Activated CD4-positive, alpha-beta memory T cell treated with anti-CD3 and anti-CD28 coated beads for 36 hours (primary cell): ENCODE measurements at places on chromosomes 16 and 17. TPM values are rescaled to one million over a fixed set of nuclear protein-coding genes. Genes with fewer than 3 reads are reported as not detected.

Gene CCL22
- 1.5 TPM for total RNA-seq

- DNase-seq, result no peak
- H3K4me3 ChIP-seq, result no peak overlapping the region
- H3K4me1 ChIP-seq, result peaks cover 17% of the 10 kb centered on the region
- H3K27ac ChIP-seq, result no peak overlapping the region
- peaks cover 26% of the 10 kb centered on the region for H3K27me3 ChIP-seq
Observed at GRCh38 chr17:31917065-31917529, 15.6 kb upstream of the UTP6 start.

GRCh38 chr17:76491271-76492122, 9.7 kb downstream of the RHBDF2 start:
- peaks cover 36% of the 10 kb centered on the region for H3K4me1 ChIP-seq
- H3K36me3 ChIP-seq, result peaks cover 4% of the 10 kb centered on the region

DNA sequence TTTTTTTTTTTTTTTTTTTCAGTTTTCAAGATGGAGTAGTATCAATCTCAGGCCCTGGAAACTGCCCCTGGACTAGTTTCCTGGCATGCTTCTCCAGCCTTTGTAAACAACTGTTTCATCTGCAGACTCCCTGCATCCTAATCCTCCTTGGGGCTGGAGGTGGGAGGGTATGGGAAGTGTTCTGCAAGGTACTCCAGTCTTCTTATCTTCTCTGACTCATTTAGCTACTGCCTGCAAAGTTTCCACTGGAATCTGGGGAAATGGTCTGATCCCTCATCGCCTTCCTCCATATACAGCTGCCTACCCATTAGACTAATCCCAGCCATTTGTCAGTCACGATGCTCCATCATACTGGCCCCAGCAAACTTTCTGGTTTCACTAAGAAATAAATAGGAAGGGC, 21.5 kb downstream of the COPZ2 start:
- H3K4me3 ChIP-seq, result no peak overlapping the region
- peaks cover 20% of the 10 kb centered on the region for H3K4me1 ChIP-seq
- peaks cover 24% of the 10 kb centered on the region for H3K27me3 ChIP-seq
- DNase-seq, result no peak

DNA sequence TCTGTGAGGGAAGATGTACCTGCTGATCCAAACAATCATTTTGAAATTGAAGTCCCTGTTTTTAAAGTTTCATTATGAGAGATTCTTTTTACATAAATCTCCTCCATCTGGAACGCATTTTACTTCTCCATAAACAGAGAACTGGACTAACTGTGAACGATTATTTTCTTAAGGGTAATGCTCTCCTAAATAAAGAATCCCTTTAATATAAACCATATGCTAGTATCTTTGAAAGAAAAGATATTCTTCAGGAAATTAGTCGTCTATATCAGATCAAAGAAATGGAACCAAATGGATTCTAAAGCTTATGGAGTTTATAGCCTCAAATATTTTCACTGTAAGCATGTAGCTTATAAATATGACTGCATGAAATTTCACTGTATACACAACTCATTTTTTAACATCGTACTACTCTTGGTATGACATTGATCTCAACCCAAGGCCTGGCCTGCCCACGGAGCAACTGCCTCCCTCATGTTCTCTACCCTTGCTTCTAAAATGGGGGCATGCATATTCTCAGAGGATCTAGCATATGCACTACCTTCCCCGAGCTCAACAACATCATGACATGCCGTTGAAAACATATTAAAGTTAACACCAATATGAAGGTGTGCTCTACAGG, 66.4 kb downstream of the MYH10 start:
- no peak for DNase-seq
- H3K27ac ChIP-seq, result no peak overlapping the region
- H3K36me3 ChIP-seq, result no peaks in the 10 kb centered on the region
- no peaks in the 10 kb centered on the region for H3K4me1 ChIP-seq
- H3K27me3 ChIP-seq, result peaks cover 5% of the 10 kb centered on the region
- no peak overlapping the region for H3K4me3 ChIP-seq
